Posterior cingulate gyrus (tissue), 11 donors: ENCODE measurements at places on chromosomes 5 and 9.

DNA sequence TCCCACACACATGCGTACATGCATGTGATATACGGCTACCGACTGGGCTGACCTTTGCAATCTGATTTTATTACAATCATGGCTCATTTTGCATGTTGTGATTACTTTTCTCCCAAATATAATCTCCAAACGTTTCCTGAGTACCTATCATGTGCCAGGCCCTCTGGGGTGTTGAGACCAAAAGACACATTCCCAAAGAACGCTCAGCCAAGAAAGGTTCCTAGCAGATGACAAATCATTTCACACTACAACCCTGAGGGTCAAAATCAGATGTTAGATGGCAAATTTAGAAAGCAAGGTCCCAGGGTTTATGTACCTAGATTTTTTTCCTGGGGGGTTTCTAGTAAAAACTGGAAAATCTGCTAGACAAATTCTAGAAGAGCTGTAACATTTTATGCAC lies 32.4 kb upstream of the SLC25A51 start:
- no peak for DNase-seq

DNA sequence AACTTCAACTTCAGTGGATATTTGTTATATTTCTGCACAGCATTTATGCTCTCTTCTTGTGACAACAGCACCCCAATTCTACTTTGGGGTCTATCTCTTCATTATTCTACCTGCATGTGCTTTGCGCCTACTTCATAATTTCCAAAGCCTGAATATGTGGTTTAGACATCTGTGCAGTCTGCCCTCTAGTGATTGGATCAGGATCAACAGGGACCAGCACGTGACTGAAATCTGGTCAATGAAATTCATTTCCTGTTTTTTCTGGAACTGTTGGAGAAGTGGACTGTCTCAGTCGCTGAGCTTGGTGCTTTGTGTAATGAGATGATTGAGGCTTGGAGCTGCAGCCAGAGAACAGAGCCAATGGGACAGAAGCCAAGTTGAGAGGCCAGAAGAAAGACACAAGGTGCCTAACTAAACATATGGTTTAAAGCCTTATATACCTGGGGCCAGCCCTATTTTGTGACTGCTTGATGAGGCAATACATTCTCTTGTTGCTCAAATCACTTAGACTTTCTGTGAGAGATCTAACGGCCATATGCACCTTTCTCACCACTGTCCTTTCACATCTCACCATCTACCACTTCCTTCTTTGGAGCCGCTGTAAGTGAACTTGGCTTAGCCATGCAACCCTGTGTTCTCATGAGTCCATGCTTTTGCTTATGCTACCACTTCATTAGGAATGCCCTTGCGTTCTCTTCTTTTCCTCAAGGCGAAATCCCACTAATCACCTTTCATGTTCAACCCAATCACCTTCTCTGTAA lies 68.8 kb upstream of the PPP2R2B start:
- no peak for DNase-seq

DNA sequence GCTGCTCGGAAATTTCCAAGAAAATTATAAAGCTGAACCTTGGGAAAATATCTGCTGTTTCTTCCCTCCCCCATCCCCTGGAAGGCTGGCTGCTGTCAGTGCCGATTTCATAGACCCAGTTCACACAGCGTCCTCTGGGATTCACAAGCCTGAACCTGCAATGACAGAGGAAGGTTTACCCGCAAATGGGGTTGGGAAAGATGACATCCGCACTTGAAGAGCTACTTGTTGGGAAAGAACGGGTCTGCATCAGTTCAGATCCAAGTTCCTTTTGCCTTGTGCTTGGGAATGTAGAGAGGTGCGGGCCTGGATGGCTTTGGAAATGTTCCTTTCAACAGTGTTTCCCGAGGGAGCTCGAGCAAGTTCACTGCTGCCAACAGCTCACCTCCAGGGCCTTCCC lies 13.9 kb downstream of the PCDH12 start:
- DNase-seq: no peak

DNA sequence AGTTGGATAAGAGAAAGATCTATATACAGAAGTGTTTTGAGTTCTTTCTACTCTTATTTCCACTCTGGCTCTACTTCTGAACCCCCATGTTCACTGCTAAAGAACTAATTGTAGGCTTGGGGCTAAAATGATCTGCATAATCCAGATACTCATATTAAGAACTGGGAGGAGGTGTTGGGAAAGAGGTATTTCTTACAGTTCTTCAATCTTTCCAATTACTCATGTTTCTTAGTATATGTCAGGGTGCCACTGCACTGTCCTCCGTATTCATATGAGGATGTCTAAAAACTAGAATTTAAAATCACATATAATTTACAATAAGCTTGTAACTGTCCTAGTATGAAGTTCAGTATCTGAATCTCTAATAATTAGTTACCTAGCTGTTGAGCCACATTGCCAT lies 12.7 kb downstream of the NIPBL start:
- DNase-seq: no peak

DNA sequence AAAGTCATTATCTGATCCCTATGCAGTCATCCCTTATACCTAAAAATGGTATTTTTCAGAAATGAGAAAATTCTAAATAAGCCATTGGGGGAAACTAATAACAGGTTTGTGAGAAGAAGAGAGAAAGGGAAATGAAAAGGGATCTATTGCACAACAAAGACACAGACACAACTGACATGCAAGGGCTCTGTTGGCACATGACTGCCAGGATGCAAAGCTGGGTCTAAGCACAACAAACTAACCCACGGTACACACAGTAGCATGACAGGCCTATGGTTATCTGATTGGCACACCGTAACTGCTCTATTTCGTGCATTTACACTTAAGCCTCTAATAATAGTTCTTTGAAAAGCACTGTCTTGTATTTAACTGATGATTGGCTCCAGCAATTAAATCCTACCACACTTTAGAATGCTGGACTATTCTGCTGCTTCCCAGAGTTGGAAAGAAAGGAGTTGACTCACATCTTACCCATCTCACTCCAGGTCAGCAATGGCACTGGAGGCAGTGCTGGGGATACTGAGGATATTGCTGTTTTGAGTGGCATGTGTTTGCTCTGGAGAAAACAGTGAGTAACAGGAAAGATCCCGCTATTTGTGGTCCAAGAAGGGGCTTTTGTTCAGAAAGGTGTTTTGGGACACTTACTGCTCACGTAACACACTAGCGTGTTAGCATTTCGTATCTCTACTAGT lies 328.3 kb downstream of the GLIS3 start:
- no peak for DNase-seq

GRCh38 chr9:37602817-37603216 lies 10.4 kb upstream of the TOMM5 start:
- no peak for DNase-seq

DNA sequence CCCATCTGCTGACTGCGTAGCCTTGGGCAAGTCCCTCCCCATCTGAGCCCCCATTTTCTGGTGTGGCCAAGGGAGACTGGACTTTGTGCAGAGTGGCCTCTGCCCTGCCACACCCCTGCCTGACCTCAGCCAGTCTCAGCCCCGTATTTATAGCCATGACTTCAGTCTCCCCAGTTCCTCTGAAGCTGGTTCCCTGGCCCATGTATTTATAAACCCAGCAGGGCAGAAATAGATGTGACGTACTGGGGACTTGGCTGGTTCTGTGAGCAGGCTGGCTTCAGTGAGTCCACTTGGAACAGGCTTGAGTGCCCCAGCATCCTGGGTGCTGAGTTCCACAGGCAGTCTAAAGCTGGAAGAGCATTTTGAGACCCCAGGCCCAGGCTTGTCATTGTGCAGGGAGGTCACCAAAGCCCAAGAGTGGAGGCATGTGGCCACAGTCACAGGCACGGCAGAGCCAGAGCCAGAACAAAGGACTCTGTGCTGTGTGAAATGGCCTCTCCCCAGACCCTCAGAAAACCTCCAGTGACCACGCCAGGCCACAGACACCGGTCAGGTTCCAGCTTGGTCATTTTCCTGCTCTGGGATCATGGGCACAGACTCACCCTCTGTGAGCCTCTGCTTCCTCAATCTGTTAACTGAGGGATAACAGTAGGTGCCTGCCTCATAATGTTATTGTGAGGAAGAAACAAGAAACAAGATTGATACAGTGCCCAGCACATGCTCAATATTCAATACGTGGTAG lies 30.4 kb upstream of the SYNPO start:
- no peak for DNase-seq

- no peak for DNase-seq
Observed at GRCh38 chr9:137294681-137295237, 7.3 kb downstream of the NRARP start.

DNA sequence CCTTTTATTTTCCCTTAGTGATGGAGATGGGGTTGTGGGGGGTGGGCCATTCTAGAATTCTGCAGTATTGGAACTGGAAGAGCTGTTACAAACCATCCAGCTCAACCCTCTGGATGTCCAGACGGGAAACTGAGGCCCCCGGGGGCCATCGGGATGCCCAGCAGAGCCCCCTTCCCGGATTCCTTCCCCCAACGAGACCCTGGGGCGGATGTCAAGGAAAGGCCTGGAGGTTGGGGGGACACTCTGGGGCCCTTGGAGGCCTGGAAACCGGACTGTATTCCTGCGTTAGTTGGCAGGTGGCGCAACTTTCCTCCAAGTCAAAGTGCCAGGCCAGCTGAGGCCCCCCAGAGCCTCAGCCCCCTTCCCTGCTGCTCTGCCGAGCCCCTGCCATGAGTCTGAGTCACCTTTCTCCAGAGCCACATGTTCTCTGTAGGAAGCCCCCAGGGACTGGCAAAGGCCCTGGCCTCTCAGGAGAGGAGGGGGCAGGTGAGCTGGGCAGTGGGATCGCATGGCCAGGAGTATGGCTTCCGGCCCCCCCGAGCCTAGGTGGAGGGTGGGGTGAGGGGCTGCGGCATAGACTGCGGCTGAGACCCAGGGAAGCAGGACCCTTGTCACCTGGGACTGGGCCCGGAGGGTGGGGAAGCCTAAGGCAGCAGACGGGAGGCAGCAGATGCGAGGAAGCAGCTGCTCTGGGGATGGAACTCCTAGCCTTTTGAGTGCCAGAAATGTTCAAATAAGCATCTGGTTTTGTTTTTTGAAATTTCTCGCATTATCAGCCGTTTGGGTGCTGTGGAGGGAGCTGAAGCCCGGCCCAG lies 17.8 kb upstream of the FIBCD1 start:
- no peak for DNase-seq

DNA sequence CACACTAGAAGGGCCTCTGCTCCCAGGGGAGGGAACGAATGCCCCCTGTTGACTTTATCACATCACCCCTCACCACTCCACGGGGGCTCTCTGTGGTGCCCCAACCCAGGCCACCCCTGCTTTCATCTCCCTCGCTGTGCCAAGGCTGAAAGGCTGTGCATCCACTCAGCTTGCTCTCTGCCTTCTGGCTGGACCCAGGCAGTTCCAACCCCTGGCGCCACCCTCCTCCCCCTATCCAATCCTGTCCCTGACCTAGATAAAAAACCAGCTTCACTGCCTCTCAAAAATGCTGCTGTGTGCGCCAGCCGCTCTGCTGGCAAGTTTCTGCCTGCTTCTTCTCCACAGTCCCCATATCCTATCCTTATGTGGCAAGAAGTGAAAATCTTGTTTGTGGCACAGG lies 22.4 kb upstream of the CORO2A start:
- DNase-seq: no peak

GRCh38 chr5:159549046-159549445 lies 218.8 kb upstream of the IL12B start:
- DNase-seq: no peak

- DNase-seq: no peak
Observed at GRCh38 chr5:126961702-126962101, 68.7 kb downstream of the MARCHF3 start.

DNA sequence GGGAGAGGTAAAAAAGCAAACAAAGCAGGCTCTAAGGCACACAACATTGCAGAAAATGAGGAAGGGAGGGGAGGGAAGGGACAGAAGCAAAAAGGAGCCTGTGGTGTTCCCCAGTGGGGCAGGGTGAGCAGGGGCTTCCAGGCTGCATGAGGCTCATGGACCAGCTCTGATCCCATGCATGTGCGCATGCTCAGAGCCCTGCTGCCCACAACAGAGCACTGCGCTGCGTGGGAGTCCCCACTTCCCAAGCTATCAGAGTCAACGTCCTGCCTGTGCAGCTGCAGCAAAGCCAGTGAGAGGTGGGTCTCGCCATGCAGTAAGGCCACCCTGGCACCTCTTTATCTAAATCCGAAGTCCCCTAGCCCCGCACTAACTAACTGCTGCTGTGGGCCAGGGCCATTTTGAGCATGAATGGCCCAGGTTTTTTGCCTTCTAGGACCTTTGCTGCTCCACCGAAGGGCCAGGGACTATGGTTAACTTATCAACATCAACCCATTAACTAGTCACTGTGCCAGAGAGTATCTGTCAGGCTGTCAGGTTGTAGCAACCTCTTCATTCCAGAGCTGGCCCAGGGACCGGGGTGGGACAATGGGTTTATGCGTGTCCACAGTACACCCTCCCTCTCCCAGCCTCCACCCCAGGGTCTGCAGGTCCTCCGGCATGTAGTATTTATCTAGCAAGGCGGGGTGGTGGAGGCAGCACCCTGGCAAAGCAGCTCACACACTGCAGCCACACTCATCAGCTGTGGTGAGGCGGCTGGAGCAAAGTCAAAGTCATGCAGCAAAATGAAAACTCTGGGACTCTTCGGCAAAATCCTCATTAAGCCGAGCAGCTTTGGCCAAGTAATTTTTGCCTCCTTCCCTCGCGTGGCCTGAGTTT lies 123.6 kb downstream of the SAXO1 start:
- DNase-seq: no peak

DNA sequence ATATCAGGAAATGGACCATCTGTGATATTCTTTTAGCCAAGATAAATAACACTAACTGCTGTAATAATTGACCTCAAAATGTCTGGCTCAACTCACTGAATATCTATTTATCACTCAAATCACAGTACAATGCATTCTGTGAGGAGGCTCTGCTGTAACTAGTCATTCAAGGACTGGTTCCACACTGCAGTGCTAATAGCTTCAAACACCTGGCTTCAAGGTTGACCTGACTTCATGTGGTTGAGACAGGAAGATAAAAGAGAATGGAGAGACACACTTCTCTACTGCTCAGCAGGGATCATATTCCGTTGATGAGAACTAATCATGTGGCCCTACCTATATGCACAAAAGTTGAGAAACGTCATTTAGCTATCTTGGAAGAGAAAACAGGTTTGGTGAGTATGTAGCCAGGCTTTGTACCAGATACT lies 3.4 kb upstream of the RHOBTB3 start:
- no peak for DNase-seq

DNA sequence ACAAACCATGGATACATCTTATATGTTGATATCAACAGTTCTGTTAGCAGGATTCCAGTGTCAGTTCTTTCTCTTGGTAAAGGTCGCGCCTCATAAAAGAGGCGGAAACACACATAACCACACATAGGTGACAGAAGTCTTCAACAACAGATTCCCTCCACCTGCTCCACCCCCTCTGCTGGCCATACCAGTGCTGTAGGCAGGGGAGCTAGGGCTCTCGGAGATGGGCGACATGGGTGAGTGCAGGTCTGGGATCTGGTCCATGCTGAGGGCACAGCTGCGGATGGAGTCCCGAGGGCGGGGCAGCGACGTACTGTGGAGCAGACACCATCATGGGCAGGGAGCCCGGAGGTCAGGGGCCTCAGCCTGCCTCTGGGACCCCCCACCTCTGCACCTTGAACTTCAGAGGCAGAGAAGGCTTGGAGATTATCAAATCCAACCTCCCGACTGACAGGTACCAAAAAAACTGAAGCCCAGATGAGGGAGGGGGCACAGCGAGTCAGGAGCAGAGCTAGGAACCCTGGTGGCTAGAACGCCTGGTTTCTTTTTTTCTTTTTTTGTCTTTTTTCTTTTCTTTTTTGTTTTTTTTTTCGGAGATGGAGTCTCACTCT lies 12.0 kb upstream of the TOR2A start:
- DNase-seq: no peak

GRCh38 chr5:19577882-19578281 lies 410.1 kb downstream of the CDH18 start:
- no peak for DNase-seq
